ENCODE measurements at places on chromosomes 11 and 22.

- DNase-seq = no peak
Measured at GRCh38 chr11:73622926-73623593, 23.3 kb upstream of the PLEKHB1 start.

DNA sequence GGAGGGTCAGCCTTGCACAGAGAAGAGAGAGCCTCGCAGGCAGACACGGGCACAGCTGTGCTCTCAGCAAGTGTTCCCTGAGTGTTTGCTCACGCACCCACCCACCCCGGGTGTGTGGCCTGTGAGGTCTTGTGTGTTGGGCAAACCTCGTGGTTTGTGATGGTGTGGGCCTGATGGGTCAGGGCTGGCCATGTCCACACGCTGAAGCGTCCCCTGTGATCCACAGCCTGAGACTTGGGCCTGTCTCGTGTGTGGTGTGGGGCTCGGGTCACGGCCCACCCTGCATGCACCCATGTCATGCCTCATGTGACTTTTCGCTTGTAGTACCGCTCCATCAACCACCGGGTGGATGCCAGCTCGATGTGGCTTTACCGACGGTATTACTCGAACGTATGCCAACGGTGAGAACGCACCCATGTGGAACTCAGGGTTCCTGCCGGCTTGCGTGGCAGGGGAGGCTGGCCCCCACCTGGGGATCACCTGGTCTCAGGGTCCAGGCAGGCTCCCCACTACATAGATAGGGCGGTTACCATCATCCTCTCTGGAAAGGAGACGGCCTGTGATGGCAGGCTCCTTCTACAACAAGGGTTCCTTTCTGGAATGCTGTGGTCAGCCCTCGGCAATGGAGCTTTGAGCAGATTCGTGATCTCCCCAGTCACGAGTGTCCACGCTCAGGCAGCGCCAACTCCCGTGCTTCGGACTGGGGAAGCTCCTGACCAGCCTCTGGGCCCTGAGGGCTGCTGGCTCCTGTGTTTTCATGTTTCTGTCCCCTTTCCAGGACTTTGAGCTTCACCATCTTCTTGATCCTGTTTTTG is 5.9 kb downstream of the TPCN2 start:
- no peak for DNase-seq

DNA sequence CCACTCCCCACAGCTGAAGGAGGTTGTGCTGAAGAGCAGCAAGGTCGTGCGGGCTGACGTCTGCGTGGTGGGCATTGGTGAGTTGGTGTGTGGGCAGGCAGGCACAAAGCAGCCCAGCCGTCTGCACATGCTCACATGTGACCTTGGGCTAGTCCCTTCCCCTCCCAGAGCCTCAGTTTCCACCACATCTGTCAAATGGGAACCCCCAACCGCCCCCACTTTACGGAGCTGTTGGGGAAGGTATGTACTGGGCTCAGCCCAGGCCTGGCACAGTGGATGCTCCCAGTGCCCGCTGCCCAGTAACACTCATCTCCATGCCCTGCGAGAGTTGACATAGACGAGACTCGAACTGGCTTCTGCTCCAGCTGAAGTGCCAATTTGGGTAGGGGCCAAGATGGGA is 5.1 kb upstream of the LZTR1 start:
- DNase-seq = no peak

GRCh38 chr11:60700689-60701468 is 1.5 kb downstream of the MS4A8 start:
- peak; percentile 74 for DNase-seq

DNA sequence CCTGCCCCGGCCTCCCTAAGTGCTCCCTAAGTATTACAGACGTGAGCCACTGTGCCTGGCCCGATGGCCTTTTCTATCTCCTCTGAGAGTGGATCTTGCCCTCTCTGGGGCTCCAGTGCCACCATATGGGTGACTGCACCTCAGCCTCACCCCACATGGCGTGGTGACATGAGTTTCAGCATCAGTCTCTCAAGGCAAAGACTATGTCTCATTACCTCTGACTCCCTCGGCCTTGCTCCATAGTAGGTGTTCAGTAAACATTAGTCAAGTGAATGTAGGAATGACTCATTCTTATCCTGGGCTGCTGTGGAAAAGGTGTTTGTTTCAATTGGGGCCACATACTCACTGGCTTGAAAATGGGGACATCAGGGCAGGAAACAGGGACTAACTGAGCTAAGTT is 168.8 kb downstream of the GRIK4 start:
- DNase-seq = no peak

Measured in lung (tissue), 17 donors.